ENCODE measurements at places on chromosomes 12 and 14.

DNA sequence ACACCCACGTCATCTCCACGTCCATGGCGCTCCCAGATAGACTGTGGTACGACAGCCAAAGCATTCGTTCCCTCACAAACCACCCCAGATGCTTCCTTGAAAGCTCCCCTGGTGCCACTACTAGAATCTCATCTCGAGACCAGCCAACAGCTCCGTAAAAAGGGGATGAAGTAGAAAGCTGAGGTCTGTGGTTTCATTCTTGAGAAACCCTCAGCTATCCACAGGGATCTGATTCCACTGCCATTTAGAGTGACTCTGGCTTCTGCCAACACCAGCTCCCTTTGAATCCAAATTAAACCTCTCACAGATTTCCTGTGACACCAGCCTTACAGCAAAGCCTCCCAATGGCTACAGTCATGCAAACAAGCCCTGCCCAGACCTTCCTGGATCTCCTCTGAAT, 18.5 kb upstream of the FOXN3 start:
- no peak for DNase-seq

DNA sequence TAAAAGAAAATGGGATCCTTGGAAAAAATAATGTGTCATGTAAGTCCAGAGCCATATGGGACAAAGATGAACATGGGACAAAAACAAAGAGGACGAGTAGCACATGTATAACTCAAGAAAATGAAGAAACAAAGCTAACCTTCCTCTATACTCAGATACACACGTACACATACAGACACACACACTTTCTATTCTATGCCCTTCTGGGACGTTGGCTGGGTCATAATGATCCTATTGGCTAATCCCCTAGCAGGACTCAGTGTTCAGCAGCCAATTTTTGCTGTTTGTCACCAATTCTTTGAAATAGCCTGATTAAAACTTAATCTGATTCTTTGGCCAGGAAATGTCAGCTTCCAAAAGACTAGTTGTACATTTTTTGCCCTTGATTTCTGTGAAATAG, 189.4 kb upstream of the FOXG1 start:
- no peak for DNase-seq

GRCh38 chr12:32134101-32134888, 27.6 kb downstream of the BICD1 start:
- DNase-seq: no peak

DNA sequence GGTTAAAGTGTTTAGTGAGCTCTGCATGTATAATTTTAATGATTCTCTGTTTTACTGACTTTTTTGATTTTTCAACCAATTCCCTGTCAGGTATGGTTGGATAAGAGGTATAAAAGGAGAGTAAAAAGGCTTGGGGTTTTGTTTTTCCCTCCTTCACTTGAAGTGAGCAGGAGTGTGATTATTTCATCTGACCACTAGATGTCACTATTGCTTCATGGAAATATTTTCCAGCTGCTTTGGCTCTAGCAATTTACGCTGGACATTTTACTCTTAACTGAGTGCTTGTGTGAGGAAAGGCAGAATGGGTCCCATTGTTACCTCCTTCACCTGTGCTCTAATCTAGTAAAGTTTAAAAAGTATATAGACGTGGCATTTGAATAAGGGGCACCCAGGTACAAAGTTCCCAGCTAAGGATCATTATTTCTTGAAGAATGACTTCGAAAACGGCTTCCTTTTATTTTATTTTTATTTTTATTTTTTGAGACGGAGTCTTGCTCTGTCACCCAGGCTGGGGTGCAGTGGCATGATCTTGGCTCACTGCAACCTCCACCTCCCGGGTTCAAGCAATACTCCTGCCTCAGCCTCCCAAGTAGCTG, 66.5 kb downstream of the TBC1D30 start:
- DNase-seq: peak; percentile 63

DNA sequence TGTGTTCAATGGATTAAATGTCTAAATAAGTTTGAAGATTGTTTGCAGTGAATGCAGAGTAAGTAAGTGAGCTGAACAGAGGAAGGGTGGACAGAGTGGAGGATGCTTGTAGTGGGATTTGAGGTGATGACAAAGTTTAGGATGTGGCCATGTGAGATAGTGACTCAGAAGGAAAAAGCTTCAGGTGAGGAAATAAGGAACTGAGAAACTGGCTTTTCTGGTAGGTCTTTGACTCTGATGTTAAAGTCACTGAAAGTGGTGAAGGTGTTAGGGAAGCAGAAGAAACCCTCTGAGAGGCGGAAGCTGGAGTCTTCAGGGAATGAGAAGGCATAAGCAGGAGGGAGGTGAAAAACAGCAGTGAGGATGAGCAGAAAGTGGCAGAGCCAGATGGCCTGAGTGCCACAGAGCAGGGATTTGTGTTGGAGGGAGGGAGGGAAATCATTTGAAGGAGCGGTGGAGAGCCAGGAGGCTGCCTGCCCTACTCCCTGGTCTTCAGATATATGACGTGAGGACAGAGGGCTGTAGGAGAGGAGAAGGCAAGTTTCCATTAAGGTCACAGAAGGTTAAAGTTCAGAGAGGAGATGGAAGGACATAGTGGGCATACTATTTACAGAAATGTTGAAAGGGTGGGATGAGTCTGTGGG, 24.8 kb downstream of the RGS6 start:
- no peak for DNase-seq

DNA sequence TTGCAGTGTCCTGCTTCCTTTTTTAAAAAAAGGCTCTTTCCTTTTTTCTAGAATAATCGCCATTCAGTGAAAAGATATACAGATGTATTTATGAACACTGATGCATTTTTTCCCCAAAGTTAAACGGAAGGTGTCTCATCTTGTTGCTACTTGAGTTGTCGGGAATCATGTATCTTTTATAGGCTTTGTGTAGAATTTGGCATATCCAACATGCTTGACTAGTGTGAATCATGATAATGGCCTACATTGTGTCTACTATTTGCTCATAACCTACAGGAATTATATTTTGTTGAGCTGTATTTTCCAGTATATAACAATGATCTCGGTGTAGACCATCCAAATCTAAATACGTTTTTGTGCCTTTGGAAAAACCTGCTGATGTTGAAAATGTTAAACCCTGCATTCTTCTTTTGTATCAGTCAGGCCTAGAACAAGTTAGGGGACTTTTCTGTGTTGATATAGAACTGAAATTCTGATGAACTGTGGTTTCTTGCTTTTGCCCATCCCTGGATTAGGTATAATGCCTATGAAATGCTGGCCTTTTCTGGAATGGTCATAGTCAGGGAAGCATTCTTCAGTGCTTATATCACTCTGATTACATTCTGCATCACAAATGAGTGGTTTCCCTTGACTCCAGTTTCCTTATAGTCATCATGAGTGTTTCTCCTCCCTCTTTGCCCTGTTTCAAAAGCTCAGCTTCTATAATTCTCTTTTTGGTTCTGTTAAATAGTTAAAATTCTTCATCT, 10.8 kb downstream of the BMAL2 start:
- DNase-seq: peak; percentile 91

DNA sequence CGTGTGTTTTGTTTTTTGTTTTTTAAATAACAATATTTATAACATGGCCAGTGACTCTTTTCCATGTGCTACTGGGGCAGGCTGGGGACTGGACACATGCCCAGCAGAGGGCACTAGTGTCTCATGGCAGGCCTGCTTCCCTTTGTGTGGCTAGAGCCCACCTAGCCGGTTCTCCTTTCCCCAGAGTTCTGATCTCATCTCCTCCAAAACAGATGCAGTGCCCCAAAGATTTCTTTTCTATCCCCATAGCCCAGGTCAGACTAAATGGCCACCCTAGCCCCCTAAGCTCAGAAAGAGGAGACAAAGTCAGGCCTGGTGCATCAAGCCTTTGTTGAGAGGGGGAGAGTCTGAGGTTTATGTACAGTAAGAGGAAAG, 21.2 kb downstream of the PRPF40B start:
- peak; percentile 76 for DNase-seq

DNA sequence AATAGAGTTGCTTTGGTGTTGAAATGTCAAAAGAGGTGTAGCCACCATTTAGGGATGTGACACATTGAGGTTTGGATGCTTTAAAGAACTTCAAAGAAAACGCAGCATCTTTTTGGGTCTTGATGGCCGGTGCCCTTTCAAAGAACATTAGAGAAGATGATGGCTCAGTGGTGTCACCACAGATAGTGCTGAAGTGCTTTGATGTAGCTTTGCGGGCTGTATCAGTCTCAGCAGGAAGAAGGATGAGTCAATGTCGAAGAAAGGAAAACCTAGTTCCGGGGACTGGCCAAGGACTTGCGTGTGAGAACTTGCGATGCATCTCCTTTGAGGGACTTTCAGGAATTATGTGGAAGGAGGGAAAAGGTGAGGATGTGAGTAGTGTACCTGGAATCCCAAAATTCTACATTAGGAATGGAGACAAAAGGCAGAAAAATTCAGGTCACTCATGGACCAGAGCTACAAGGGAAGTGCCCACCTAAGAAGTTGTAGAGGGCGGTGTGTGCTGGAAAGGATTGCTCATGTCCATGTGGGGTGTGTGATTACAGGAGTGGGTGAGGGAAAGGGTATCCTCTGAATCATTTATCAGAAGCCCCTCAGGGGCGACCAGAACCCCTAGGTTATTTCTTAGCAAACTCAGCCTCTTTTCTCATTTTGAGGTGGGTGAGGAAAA, 39.7 kb upstream of the GZMB start:
- DNase-seq: no peak

- DNase-seq: no peak
Observed at GRCh38 chr14:71333705-71334104, 426.4 kb downstream of the PCNX1 start.

DNA sequence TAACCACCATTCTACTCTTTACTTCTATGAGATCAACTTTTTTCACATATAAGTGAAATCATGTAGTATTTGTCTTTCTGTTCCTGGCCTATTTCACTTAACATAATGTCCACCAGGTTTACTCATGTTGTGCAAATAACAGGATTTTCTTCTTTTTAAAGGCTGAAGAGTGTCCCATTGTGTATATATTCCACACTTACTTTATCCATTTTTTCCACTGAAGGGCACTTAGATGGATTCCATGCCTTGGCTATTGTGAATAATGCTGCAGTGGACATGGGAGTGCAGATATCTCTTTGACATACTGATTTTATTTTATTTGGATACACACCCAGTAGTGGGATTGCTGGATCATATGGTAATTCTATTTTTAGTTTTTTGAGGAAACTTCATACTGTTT, 181.1 kb upstream of the HMGA2 start:
- DNase-seq: no peak

DNA sequence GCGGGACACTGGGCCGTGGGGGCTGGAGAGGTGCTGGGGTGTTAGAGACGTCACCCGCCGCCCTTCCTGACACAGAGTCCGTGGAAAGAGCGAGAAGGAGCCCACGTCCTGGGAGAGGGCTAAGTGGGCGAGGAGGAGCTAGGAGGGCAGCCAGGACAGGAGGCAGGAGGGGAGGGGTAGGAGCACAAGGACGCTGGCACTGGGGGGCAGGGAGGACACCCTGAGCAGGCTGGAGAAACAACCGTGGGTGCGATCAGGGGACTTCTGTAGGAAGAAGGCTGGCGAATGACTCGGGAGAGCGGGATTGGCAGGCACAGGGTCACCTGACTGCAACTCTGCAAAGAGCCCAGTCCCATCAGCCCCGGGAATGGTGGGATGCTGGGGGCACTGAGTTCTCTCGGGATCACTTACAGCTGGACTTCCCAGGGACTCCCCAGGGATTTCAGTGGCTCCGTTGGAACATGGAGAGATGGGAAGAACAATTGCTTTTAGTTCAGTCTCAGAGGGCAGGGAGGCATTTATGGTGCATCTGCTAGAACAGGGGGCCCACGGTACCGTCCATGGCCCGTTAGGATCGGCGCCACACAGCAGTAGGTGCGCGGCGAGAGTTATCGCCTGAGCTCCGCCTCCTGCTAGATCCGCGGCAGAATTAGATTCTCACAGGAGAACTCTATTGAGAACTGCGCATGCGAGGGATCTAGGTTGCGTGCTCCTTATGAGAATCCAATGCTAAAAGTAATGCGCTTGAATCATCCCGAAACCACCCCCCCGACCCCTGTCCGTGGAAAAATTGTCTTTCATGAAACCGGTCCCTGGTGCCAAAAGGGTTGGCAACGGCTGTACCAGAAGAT, 24.3 kb downstream of the UBR7 start:
- DNase-seq: peak; percentile 49

DNA sequence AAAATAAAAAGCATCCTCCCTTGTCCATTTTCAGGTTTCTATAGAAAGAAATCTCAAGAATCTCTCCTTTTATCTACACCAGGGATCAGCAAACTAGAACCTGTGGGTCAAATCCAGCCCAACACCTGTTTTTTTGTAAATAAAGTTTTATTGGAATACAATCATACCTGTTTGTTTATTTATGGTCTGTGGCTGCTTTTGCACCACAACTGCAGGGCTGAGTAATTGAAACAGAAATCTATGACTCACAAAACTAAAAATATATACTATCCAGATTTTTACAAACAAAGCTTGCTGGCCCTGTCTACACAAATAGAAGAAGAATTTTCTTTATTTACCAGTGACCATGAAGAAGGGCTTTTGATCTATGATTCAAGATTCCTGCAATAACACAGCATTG, 95.1 kb upstream of the COCH start:
- no peak for DNase-seq

GRCh38 chr14:68112442-68112841, 292.9 kb downstream of the RAD51B start:
- no peak for DNase-seq

DNA sequence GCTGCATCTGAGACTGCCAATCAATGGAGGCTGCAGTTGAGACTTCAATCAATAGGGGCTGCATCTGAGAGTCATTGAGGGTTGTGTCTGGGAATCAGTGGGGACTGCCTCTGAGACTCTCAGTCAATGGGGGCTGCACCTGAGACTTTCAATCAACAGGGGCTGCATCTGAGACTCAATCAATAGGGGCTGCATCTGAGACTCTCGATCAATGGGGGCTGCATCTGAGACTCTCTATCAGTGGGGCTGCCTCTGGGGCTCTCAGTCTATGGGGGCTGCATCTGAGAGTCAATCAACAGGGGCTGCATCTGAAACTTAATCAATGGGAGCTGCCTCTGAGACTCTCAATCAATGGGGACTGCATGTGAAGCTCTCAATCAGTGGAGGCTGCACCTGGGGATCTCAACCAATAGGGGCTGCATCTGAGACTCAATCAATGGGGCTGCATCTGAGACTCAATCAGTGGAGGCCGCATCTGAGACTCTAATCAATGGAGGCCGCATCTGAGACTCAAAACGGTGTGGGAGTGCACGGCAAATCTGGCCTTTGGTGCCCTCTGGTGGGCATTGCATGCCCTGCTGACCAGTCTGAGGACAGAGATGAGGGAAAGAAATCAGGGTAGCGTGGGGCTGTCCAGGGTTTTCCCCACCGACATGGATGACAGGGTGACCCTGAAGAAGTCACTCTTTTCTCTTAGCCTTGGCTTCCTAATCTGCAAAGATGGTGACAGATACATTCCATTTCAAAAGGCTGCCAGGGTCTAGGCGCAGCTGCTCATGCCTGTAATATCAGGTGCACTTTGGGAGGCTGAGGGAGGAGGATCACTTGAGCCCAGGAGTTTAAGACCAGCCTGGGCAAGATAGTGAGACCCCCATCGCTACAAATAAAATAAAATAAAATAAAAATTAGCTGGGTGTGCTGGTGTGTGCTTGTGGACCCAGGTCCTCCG, 41.3 kb upstream of the EIF5 start:
- DNase-seq: peak; percentile 64

GRCh38 chr14:104889375-104889757, 24.3 kb downstream of the CEP170B start:
- DNase-seq: no peak
